CD4-positive, alpha-beta T cell treated with Interleukin-17A for 1 hour (primary cell): ENCODE measurements at places on chromosomes 12 and 14.

- DNase-seq = no peak
These were observed 93.9 kb downstream of the GLT1D1 start for GRCh38 chr12:128947209-128947608.

DNA sequence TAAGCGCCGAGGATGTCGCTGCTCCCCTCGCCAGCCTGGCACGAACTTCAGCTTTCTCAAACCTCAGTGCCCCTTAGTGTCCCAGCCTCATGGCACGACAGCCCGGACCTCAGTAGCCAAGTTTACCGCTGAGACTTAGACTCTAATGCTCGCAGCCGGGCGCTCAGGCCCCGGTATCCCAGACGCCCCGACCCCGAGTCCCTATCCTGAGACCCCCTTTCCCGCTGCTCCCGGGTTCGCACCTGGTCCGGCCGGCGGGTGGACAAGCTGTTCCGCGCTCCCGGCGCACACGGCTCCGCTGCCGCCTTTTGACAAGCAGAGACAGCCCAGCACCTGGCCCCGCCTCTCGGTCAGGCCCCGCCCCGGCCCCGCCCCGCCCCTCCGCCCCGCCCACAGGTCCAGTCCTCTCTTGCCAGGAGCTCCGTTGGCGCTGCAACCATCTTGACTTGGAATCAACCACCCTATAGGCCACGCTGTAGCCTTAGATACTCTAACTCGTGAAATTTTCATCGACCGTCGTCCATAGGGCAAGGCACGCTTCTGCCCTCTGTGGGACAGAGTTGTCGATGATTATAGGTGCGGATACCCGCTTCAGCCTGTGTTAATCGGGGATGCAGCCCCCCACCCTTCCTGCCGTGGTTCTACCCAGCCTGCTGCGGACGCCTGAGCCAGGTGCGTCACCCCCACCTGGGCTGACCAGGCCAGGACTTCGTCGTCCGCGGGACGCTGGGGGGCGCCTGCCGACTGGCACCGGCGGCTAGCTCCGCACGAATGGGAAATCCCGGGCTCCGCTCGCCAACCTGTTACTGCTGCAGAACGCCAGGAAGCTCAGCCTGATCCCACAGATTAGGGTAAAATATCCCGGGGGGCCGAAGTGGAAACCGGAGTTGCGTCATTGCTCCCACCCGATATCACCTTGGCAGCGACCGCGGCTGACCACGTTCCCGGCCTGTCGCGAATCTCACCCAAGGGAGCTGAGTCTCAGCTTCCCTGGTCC is at the start of gene VDR:
VDR (minus strand) TSS at position 282 of the 997 bp plus-strand sequence. CDS start 25,881 bp downstream, outside the sequence.
- DNase-seq = peak; percentile 84

- DNase-seq = no peak
These were observed 96.6 kb upstream of the G2E3 start for GRCh38 chr14:30462358-30462757.

GRCh38 chr14:21525962-21526671 is at the start of gene SALL2:
TSS of gene SALL2 (minus strand) at chr14:21526346. CDS start at chr14:21526127, 219 bp downstream.
- peak; percentile 74 for DNase-seq

DNA sequence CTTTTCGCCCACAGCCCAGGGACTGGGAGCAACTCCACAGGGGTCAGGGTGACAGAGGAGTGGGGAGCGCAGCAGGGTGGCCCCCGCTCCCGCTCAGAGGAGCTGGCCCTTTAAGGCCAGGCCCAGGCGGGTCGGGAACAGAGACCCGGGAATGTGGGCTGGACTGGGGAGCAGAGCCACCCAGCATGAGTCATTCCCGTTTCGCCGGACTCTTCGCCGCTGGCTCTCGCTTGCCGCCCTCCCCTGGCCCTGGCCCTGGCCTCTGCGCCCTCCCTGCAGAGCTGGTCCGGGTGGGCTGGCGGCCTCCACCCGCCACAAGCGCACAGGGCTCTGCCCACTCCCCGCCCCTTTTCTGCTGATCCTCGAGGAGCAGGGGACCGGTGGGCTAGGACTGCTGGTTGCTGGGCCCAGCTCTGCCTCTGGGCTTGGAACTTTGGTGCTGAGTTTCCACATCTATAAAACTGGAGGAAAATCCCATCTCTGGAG is 92.8 kb downstream of the NINJ2 start:
- no peak for DNase-seq

- no peak for DNase-seq
These were observed 35.2 kb downstream of the SLC6A12 start for GRCh38 chr12:178829-179109.

DNA sequence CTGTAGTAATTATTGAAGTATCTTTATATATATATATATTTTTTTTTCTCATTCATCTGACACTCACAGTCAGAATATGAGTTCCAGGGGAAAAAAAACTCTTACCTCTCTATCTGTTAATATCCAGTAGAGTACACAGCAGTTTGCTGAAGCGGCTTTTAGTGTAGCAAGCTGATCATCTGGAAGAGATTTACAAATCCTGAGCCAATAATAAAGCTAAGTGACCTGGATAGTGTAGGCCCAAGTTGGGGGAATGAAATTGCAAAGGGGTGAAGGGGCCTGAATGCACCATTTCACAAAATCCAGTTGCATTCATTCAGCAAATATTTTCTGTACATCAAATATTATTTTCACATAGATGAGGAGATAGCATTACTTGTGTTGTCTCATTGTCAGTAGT is 234.6 kb upstream of the FLRT2 start:
- no peak for DNase-seq

DNA sequence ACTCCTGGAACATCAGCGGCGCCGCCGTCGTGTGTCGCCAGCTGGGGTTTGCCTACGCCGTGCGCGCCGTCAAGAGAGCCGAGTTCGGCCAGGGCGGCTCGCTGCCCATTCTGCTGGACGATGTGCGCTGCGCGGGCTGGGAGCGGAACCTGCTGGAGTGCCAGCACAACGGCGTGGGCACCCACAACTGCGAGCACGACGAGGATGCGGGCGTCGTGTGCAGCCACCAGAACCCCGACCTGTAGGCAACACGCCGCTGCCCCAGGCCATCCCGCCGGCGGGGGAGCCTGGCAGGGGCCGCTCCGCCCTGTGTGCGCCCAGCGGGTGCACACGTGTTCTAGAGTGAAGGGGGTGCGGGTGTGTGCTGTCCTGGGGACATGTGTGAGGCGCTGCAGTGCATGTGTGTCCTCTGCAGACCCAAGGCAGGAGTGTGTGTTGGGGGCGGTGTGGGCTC is 8.7 kb upstream of the CYP46A1 start:
- DNase-seq = no peak

GRCh38 chr12:65450625-65451024 is 172.1 kb downstream of the MSRB3 start:
- DNase-seq = no peak

- DNase-seq = no peak
These were observed 70.2 kb downstream of the ETV6 start for GRCh38 chr12:11719678-11720099.

DNA sequence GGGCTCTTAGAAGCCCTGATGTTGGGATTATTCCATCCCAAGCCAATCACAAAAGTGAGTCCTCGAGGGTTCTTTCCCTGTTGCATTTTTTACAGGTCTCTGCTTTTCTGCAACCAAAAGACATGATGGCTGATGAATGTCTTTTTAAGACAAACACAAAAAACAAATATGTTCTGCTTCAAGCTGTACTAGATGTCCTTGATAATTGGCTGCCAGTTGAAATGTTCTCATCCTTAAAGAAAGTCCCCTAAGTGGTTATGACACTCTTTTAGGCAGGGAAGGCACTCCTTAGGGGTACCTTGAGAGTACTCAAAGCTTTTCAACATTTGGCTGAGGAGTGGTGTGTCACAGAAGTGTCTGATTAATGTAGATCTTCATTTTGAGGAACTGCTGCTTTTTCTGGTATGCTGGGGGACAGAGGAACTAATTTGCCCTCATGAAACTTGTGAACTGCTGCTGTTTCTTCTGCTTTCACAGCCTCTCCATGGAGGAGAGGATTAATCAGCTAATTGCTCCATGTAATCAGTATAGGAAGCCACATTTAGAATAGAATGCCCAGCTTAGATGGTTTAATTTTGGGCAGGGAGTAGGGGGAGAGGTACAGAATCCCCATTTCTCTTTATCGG is 22.8 kb upstream of the IGF1 start:
- DNase-seq = no peak

- no peak for DNase-seq
These were observed 194.5 kb downstream of the PHETA1 start for GRCh38 chr12:111174251-111174960.

GRCh38 chr12:109346920-109347319 is 780 bp upstream of the MYO1H start:
- DNase-seq = no peak

DNA sequence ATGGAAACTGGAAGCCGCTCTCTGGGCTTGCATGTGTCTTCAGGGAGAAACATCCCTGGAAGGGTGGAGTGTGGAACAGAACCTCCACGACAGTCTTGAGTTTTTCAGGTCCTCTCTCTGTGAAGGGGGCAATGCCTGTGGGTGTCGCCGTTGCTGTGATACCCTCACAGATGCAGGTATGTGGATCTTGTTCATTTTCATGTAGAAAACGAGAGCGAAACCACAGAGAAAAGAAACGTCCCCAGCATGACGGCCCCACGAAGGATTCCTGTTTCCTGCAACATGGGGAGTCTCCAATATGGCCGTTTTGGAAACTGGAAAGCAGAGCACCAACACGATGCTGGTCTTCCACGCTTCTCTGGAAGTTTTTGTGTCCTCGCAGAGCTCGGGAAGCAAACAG is 187.9 kb downstream of the ALG10 start:
- DNase-seq = no peak

DNA sequence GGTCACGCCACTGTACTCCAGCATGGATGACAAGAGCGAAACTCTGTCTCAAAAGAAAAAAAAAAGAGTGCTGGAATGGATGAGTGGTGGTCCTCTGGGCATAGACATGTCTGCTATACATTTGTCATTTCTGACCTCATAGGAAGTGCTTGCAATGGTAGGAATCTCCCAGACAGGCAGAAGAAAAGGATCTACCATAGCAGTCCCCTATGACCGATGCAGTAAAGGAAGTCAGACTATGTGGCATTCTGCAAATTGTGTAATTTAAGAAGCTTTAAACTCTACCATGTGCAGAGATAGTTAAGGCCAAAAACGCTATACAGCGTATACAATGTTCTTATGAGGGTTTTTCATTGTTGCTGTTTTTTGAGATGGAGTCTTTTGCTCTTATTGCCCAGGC is 24.7 kb upstream of the RAP1B start:
- no peak for DNase-seq

GRCh38 chr12:24231298-24231697 is 281.8 kb upstream of the SOX5 start:
- no peak for DNase-seq

DNA sequence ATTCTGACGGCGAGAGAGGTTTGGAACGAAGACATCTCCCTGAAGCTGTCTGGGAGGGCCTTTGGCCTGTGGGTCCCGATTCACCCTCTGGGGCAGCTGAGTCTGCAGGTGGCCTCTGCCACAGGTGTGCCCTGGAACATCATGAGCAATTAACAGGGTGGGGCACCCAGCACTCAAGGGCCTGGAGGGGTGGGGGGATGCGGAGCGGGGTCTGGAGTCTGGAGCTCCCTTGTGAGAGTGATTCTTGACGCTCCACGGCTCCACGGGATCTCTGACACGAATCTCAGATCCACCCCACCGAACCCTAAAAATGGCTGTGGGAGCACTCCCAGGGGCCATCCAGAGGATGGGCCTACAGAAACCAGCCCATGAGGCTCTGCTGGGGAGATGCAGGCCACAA is 8.3 kb downstream of the ITPK1 start:
- DNase-seq = no peak

DNA sequence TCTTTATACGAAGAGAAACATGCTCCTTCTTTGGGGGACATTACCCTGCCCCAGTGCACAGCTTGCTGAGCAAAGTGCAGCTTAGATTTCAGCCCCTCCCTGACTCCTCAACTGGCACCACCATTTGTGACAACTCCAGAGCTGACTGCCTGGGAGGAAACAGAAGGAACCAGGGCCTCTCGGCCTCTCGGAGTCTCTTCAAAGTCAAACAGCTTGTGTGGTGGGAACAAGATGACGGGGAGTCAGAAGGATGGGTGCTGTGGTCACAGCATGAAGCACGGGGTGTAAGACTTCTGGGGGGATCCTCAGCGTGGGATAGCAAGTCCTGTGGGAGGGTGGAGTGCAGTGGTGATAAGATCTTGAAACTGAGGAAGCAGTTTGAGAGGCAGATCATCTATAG is 123.5 kb upstream of the BCL2L14 start:
- no peak for DNase-seq

GRCh38 chr14:78154827-78155226 is 15.3 kb upstream of the NRXN3 start:
- DNase-seq = no peak

DNA sequence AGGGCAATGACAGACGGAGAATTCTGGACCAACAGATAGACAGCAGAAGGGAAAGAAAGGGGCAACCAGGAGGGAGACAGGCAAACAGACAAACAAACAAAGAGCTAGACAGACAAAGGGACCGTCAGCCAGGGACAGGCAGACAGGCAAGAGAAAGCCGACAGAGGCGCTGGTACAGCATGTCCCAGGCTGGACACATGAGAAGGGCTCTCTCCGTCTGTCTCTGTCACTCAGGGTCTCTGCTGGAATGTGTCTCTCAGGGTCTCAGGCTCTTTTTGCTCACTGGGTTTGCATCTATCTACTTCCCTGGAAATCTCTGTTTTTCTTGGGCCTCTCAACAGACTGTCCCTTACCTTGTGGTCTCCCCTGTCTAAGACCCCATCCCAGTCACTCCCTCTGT is 8.2 kb upstream of the SMUG1 start:
- DNase-seq = no peak

GRCh38 chr12:128055567-128055966 is 211.4 kb upstream of the TMEM132C start:
- no peak for DNase-seq

DNA sequence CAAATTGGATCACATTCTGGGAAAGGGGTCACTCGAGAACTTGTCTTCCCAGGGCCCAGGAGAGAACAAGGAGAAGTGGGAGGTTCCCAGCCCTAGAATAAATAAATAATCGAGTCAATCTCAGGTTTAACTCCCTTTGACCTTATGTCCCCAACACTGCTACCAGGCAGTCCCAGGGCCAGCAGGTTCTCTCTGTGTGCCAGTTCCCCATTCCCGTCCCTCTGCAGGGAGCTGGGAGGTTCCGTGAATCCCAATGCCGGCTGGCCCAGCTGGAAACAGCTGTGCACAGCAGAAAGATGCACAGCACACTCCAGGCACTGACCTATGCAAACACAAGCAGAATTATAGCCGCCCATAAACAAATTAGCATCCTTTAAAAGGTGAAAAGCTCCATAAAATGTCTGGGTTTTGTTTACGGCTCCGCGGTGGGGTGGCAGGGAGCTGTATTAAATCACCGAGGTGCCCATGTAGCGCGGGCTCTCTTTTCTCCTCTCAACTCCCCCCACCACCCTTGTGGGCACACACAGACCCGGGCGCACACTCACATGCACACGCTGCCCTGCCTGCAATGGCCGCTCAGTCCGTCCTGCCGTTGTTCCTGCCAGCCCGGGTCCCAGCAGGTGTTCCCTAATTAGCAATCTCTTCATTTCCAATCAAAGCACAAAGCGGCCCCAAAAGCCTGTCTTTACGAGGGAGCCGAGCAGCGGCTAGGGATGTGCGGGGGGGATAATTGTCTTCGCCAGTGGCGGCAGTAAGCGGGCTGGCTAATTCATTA is 46.6 kb upstream of the ESRRB start:
- DNase-seq = no peak
